Stimulated activated CD4-positive, alpha-beta T cell treated with anti-CD3 and anti-CD28 coated beads, Interleukin-2, amount 100 ng/mL, for 4 hours (primary cell): ENCODE measurements at places on chromosomes 16 and 17.
A peak's percentile ranks its signal among the peaks of the same experiment; 100 is the strongest.

DNA sequence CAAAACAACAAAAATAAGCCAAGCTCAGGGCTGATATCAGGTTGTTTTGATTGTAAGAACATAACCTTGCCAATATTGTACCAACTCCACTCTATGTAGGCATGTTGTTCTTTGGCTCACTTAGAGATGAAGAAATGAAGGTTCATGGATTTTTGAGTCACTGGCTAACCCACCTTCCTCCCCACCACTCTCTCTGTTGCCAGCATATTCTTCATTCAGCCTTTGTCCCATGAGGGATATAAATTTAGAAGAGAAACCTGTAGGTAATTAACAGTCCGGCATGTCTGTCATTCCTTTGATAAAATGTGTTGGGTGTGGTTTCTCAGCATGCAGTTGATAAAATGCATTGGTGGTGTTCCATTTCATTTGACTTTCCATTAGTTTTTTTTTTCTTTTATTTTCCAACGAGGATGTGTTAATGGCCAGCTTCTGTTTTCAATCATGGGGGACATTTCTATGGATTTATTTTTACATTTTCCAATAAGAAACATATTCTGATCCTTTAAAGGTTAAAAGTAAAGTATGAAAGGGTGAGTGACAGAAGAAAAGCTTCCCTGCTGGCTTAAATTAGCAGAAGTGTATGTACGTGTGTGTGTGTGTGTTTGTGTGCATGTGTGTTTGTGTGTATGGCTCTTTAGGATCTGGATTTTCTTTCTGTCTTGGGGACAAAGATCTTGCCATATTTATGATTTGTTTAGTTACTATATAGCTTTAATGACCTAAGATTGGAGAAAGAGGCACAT lies 166.2 kb upstream of the KCNJ16 start:
- no peak for DNase-seq

DNA sequence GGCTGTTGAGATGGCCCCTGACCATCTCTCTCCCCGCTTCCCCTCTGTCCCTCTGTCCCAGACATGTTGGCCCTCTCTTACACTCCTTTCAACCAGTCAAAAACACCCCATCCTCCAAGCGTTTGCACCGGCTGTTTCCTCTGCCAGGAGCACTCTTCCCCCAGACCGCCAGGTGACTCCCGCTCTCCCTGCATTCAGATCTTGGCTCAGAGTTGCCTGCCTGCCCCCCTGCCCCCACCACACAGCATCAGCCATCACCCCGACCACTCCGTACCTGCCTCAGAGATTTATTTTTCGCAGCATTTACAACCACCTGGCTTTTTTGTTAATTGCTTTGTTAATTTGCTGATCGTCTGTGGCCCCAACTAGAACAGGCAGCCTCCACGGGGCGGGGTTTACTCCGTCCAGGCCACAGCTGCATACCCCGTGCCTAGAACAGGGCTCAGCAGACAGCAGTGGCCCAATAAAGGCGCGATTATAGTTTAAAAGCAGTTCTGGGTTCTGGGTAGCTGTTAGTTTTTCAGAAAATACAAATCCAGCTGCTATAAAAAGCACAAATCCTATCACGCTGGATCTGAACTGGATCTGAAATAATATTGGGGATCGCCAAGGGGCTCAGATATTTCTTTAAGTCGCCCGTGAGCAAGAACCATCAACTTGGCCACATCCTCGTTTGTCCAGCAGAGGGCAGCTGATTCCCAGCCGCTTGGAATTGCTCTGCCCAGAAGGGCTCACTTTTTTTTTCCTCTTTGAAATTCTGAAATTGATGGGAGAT lies 173.6 kb downstream of the IRF8 start:
- peak; percentile 9 for DNase-seq

DNA sequence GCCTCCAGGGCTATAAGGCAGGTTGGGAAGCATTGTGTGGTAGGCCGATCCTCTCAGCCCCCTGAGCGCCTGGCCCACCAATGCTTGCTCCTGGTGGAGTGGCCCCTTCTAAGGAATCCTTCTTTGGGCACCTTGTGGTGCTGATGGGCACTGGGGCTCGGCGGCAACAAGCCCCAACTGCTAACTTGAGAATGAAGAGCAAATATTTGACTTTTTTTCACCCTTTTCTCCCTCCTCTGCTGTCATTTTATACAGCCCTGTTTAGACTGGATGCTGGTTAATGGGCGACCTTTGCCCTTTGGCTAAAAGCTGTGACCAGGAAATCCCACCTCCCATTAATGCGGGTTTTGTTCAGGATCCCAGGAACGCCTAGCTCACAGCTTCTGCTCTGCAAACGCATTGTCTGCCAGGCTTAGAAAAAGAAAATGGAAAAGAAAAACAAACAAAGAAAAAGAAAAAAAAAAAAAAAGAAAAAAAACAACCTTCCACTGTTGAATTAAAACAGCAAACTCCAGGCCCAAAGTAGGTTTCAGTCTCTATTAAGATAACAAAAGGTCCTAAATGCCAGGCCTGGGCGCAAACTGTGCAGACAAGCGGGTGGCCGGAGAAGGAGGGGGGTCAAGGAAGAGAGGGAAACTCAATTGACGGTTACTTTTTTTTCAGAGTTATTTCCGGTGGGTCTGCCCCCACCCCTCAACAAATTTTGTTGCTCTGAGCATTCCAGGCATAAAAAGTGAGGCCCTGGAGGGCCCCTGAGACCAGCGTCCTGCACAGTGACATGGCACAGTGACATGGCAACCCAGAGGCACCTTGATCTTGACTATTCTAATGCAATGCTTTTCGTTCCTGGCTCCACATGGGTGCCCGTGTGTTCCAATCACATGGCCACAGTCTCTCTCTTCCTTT lies 301.4 kb downstream of the MAF start:
- no peak for DNase-seq

DNA sequence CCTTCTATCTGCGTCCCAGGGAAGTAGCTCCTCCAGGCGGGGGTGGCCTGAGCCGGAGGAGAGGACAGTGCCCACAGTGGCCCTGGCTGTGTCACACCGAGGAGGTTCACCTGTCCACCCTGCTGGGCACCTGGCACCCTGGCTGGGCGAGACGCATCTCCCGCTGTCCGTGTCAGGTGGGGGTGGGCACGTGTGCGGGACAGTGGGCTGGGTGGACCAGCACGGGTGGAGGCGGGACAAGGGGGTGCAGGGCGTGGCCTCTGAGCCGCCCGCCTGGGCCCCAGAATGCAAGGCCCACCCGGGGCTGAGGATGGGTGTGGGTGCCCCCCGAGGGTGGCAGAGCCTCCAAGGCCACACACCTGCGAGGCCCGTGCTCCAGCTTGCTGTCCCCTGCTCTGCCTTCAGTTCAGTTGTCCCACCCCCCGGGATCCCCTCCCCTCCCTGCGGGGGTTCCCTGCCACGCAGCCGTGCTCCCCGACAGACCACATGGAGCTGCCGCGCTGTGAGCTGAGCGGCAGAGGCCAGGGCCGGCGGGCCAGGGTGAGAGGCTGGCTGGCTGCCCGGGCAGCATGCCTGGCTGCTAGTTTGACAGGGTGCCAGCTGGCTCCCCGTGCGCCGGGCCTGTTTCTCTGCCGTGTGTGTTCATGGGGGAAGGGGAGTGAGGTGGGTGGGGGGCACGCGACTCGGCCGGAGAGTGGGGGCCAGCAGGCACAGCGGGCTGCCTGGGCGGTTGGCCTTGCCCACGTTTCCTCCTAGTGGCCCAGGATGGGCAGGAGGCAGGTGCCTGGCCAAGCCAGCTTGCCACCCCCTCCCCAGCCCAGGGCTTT lies 33.9 kb downstream of the BAHCC1 start:
- no peak for DNase-seq

GRCh38 chr17:59333836-59334235 lies 2.4 kb downstream of the YPEL2 start:
- DNase-seq, result no peak

- no peak for DNase-seq
These were observed 6.7 kb upstream of the HIGD1B start for GRCh38 chr17:44840936-44841335.

GRCh38 chr17:17021194-17021863 lies 20.9 kb upstream of the MPRIP start:
- DNase-seq, result no peak

GRCh38 chr16:14029658-14030057 lies 41.5 kb upstream of the MRTFB start:
- no peak for DNase-seq

GRCh38 chr17:78252701-78253635 lies 21.5 kb downstream of the TMEM235 start:
- DNase-seq, result no peak

GRCh38 chr17:62921817-62922216 lies 44.2 kb upstream of the TANC2 start:
- no peak for DNase-seq

GRCh38 chr17:43940630-43941029 lies 1.6 kb downstream of the PPY start:
- DNase-seq, result no peak

DNA sequence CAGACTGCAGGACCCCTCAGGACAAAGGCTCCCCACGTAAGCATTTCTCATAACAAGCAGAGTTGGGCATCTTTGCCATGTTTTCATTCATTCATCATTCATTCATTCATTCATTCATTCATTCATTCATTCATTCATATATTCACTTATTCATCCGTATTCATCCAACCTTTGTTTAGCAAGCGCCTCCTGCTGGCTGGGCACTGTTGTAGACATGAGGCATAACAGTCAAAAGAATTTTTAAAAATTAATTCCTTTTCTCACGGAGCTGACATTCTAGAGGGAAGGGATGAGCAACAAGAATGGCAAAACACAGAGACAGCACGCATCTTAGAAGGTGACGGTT lies 351.7 kb upstream of the TNRC6C start:
- no peak for DNase-seq

- no peak for DNase-seq
These were observed 6.6 kb downstream of the HIC1 start for GRCh38 chr17:2061441-2061958.

GRCh38 chr17:35175638-35176415 lies 18.4 kb downstream of the SLC35G3 start:
- no peak for DNase-seq

DNA sequence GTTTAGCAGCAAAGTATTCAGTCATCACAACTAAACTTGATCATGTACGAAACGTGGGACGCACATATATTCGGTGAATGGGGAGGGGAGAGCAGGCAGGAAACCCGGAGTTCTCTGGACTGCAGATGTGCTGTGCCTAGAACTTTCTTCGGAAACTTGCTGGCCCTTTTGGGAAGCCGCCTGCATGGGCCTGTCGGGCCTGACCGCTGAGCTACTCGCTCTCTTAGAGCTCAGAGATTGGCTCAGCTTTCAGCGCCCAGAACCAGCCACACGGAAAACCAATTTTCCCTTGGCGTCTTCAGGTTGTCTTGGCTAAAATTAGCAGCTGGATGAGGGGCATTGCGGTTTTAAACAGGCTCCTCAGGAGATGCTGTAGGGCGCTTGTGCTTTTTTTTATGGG lies 38.1 kb downstream of the ZDHHC7 start:
- DNase-seq, result no peak

GRCh38 chr17:50270435-50271362 lies 3.6 kb upstream of the TMEM92 start:
- DNase-seq, result no peak

GRCh38 chr16:50684823-50685461 lies 3.8 kb upstream of the SNX20 start:
- DNase-seq, result no peak

GRCh38 chr17:60920107-60920506 lies 242.5 kb downstream of the BCAS3 start:
- no peak for DNase-seq

DNA sequence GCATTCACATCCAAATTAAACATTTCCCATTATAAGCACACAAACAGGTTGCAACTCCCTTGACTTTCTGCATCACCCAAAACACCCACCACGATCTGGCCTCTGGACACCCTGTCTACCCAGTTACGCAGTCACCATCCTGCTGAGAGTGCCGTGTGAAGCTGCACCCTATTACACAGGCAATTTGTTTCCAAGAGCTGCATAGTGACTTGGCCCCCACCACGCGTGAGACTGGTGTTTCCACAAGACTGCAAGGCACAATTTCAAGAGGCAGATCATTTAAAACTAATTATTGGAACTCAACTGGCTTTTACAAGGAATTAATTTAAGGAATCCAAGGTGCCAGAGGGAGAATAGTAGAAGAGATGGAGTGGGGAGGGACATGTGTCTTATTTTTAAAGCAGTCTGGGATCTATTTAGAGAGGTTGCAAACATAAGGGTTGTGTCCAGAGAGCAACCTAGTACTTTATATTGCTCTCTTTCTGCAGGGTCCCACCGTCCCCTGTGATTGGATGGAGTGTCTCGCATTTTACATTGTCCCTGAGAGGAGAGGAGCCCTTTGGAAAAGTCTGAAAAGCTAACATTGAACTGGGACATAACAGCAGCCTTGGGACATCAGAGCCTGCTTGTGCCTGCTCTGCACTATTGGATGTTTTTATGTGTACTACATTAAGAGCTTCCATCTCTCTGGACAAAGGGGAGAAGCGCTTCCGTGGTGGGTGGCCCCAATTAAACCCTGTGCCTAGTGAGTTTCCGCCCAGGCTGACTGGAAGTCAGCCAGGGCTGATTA lies 8.7 kb upstream of the ADAMTS18 start:
- DNase-seq, result no peak

- DNase-seq, result no peak
These were observed 37.7 kb downstream of the IST1 start for GRCh38 chr16:71933017-71933416.

GRCh38 chr17:42407289-42407836 lies 15.7 kb downstream of the CAVIN1 start:
- DNase-seq, result peak; percentile 50

DNA sequence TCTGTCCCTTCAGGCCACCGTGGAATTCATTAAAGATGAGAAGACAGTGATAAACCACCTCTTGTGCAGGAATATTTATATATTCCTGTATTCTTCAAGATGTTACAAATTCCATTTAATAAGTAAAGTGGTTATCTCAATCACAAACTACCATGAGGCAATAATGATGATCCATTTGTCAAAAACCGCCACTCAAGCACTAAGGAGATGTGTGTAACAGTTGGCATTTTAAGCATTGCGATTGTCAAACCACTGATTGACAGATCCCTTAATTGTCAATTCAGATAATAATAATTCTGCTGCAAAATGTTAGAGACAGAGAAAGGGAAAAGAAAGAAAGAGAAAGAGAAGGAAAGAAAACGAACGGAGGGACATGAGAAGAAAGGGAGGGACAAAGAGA lies 476.1 kb upstream of the RBFOX1 start:
- DNase-seq, result no peak

DNA sequence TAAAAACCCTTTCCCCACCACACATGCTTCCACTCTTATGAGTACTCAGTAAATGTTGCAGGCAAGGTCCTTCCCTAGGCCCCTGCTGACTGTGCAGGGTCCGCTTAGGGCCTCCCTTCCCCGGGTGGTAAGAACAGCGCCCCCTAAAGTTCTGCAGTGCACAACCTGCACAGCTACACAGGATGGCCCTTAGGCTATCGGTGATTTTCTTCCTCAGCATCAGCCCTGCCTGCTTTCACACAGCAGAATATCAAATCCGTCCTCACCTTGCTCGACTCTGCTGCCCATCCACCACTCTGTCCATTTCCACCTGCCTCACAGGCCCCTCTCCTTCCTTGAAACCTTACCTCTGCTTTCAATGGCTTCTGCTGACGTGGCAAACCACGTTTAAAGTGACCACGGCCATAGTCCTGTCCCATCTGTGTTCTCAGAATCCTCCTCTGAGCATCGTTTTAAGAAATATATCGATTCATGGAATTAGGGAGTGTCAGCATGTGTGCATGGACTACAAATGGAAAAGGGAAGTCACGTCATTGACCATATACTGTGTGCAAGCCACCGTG lies 51.4 kb upstream of the TMEM132E start:
- no peak for DNase-seq
